ENCODE measurements at places on chromosomes 11 and 22. TPM values are rescaled to one million over a fixed set of nuclear protein-coding genes. Genes with fewer than 3 reads are reported as not detected.
A peak's percentile ranks its signal among the peaks of the same experiment; 100 is the strongest.

The CLMP gene
- 0.80 TPM for total RNA-seq

The PGR gene
- 0.05 TPM for total RNA-seq

The POU2AF3 gene
- 2.7 TPM for total RNA-seq

The C1QTNF5 gene
- 4.2 TPM for total RNA-seq

The CHRM1 gene
- not detected for total RNA-seq

The RFPL2 gene
- total RNA-seq = 0.19 TPM

The MPZL2 gene
- 18.1 TPM for total RNA-seq

The CBL gene
- 9.2 TPM for total RNA-seq

The KLHDC7B gene
- 6.0 TPM for total RNA-seq

The PGA5 gene
- 0.19 TPM for total RNA-seq

- no peaks in the 10 kb centered on the region for H3K27me3 ChIP-seq
- H3K4me3 ChIP-seq = no peak overlapping the region
- H3K4me1 ChIP-seq = no peaks in the 10 kb centered on the region
- no peaks in the 10 kb centered on the region for H3K36me3 ChIP-seq
- no peak for DNase-seq
Observed at GRCh38 chr11:55263081-55263480, 1.1 kb downstream of the TRIM48 start.

- no peaks in the 10 kb centered on the region for H3K27me3 ChIP-seq
- H3K27ac ChIP-seq = no peak overlapping the region
Observed at GRCh38 chr11:66593650-66594049, 665 bp downstream of the CCS start.

- H3K4me1 ChIP-seq = no peaks in the 10 kb centered on the region
- DNase-seq = no peak
- no peak overlapping the region for H3K4me3 ChIP-seq
- no peak overlapping the region for H3K27ac ChIP-seq
- H3K36me3 ChIP-seq = no peaks in the 10 kb centered on the region
- H3K27me3 ChIP-seq = no peaks in the 10 kb centered on the region
Observed at GRCh38 chr11:58134151-58134550, 8.8 kb upstream of the OR9I1 start.

DNA sequence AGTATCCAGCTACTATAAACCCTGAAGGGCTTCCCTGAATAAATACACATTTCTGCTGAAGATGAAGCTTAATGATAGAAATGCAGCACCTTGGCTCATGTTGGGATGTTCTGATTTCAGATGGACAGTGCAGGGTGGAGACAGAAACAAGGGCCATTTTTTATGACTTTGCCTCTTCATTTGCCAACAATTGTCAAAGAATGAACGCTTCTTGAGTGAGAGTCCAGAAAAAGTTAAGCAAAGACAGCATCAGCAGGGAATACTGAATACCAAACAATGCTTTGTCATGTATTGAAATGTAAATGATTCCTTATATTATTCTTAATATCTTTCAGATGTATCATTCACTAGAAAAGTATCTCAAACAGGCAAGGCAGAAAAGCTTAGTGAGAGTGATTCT, 84.9 kb downstream of the TRPC6 start:
- no peak for DNase-seq
- no peaks in the 10 kb centered on the region for H3K27me3 ChIP-seq
- H3K4me3 ChIP-seq = no peak overlapping the region
- no peak overlapping the region for H3K27ac ChIP-seq
- no peaks in the 10 kb centered on the region for H3K36me3 ChIP-seq

DNA sequence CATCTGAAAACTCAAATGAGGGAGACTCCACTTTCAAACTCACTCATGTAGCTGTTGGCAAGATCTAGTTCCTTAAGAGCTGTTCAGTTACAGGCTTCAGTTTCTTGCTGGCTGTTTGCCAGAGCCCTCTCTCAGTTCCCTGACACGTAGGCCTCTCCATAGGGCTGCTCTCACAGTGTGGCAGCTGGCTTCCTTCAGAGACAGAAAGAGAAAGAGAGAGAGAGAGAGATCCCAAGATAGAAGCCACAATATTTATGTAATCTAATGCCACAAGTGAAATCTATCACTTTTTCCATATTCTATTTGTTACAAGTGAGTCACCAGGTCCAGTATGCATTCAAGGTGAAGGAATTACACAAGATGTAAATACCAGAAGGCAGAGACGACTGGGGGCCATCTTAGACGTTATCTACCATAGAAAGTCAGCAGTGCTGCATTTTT, 168.8 kb downstream of the RCN1 start:
- no peak overlapping the region for H3K4me3 ChIP-seq
- H3K4me1 ChIP-seq = no peaks in the 10 kb centered on the region
- H3K36me3 ChIP-seq = no peaks in the 10 kb centered on the region
- no peaks in the 10 kb centered on the region for H3K27me3 ChIP-seq
- peak; percentile 3 for DNase-seq

GRCh38 chr11:112177589-112177988, 2.3 kb downstream of the BCO2 start:
- H3K27ac ChIP-seq = no peak overlapping the region
- H3K36me3 ChIP-seq = no peaks in the 10 kb centered on the region
- no peaks in the 10 kb centered on the region for H3K4me1 ChIP-seq

- no peaks in the 10 kb centered on the region for H3K4me1 ChIP-seq
- no peak overlapping the region for H3K27ac ChIP-seq
- no peak for DNase-seq
- H3K36me3 ChIP-seq = no peaks in the 10 kb centered on the region
Observed at GRCh38 chr22:49297286-49297870, 530.3 kb downstream of the BRD1 start.

DNA sequence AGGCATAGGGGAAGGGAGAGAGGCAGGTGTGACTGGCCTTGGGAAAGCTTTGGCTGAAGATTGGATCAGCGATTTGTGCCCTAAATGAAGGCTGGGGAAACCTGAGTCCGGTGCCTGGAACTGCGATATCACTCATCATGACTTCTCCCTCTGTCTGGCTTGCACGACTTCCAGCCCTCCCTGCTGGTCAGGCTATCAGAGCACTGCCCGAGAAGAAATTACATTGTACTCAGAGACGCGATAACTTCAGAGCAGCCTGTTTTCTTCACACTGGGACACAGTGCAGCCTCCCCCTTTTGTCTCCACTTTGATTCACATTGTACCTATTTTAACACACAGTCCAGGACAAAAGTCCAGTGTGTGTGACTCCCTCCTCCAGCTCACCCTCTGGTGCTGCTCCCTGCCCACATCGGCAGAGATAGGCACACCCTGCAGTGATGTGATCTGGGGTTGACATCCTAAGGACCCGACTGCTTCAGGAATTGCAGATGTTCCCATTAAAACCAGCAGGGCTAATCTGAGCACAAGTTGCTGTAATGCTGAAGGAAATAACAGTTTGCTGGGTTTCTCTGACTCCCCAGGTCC, 62.1 kb upstream of the CADM1 start:
- no peaks in the 10 kb centered on the region for H3K36me3 ChIP-seq
- no peak overlapping the region for H3K4me3 ChIP-seq
- no peaks in the 10 kb centered on the region for H3K4me1 ChIP-seq
- no peaks in the 10 kb centered on the region for H3K27me3 ChIP-seq
- DNase-seq = no peak

DNA sequence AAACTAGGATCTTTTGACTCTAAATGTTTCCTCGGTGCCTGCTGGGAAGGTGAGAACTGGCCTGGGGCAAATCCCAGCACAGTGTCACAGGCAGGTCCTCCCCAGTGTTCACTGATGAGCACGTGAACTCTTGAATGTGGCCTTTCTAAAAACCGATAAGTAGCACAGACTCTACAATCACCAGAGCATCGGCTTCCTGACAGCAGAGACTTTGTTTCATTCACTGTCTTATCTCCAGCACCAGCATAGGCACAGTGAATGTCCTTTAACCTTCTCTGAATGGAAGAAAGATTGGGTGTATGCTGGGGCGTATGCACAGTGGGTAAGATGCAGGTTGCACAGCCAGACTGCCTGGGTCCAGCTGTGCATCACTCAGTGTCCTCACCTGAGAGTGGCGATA, 59.3 kb upstream of the EIF3D start:
- no peaks in the 10 kb centered on the region for H3K4me1 ChIP-seq
- H3K27ac ChIP-seq = no peak overlapping the region
- H3K4me3 ChIP-seq = no peak overlapping the region
- H3K27me3 ChIP-seq = peaks cover 31% of the 10 kb centered on the region

GRCh38 chr11:83063073-83063754, 8.5 kb downstream of the RAB30 start:
- H3K27ac ChIP-seq = peak overlapping the region; percentile 64
- H3K4me3 ChIP-seq = no peak overlapping the region
- peaks cover 4% of the 10 kb centered on the region for H3K27me3 ChIP-seq
- no peaks in the 10 kb centered on the region for H3K36me3 ChIP-seq

- DNase-seq = no peak
- H3K36me3 ChIP-seq = no peaks in the 10 kb centered on the region
- H3K4me3 ChIP-seq = no peak overlapping the region
- H3K27me3 ChIP-seq = no peaks in the 10 kb centered on the region
Observed at GRCh38 chr11:126702987-126703386, 297.6 kb downstream of the KIRREL3 start.

GRCh38 chr11:62726915-62727164, 417 bp downstream of the HNRNPUL2 start:
- peak overlapping the region; percentile 78 for H3K4me3 ChIP-seq
- no peaks in the 10 kb centered on the region for H3K27me3 ChIP-seq
- no peak for DNase-seq
- peaks cover 28% of the 10 kb centered on the region for H3K36me3 ChIP-seq
- peaks cover 29% of the 10 kb centered on the region for H3K4me1 ChIP-seq
- peak overlapping the region; percentile 100 for H3K27ac ChIP-seq

- H3K4me1 ChIP-seq = peaks cover 12% of the 10 kb centered on the region
- peaks cover 69% of the 10 kb centered on the region for H3K36me3 ChIP-seq
- DNase-seq = no peak
- H3K4me3 ChIP-seq = no peak overlapping the region
Observed at GRCh38 chr22:20948450-20948849, 18.6 kb upstream of the AIFM3 start.

DNA sequence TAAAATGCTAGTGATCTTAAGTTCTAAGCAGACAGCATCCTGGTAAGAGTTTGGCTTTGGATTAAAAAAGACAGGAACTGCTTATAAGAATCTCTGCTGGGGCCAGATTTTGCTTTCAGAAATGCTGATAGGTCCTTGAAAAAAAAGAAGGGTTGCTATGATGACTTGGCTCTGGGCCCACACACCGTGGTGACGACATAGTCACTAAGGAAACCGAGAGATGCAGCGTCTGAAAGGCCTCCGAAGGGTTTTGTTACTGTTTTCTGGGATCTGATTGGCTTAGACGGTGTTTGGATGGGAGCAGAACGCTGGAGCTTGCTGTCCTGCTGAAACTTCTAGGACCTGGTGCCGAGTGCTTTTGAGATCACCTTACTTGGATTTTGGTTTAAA, 8.4 kb downstream of the FAM118A start:
- DNase-seq = peak; percentile 82
- peaks cover 12% of the 10 kb centered on the region for H3K36me3 ChIP-seq
- peak overlapping the region; percentile 92 for H3K27ac ChIP-seq
- no peaks in the 10 kb centered on the region for H3K27me3 ChIP-seq
- H3K4me1 ChIP-seq = peaks cover 14% of the 10 kb centered on the region

GRCh38 chr11:92907671-92908070, 61.8 kb upstream of the MTNR1B start:
- no peaks in the 10 kb centered on the region for H3K27me3 ChIP-seq
- no peak overlapping the region for H3K4me3 ChIP-seq
- H3K36me3 ChIP-seq = no peaks in the 10 kb centered on the region
- no peak overlapping the region for H3K27ac ChIP-seq
- no peak for DNase-seq

- no peak for DNase-seq
- H3K27ac ChIP-seq = no peak overlapping the region
- no peaks in the 10 kb centered on the region for H3K36me3 ChIP-seq
- H3K4me3 ChIP-seq = no peak overlapping the region
Observed at GRCh38 chr11:71935338-71935925, 6.6 kb downstream of the RNF121 start.

- no peak overlapping the region for H3K27ac ChIP-seq
- H3K36me3 ChIP-seq = no peaks in the 10 kb centered on the region
- H3K4me3 ChIP-seq = no peak overlapping the region
- H3K4me1 ChIP-seq = no peaks in the 10 kb centered on the region
- H3K27me3 ChIP-seq = no peaks in the 10 kb centered on the region
- no peak for DNase-seq
Observed at GRCh38 chr11:113035708-113036107, 74.5 kb downstream of the NCAM1 start.

DNA sequence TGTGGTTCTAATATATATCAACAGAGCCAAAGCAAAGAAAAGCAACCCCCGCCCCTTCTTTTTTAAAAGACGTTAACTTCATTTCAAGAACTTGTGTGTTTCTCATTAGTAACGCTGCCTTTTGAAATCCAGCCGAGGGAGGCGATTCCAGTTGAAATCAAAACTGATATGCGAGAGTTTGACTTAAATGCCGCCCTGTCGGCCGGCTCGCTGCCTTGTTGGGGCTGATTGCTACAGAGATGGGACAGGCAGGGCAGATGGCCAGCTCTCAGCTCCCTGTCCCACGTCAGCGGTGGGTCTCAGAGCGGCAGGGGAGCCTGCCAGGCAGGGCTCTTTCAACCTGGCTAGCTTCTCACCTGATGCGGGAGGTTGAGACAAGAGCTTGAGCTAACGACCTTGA, 51.9 kb upstream of the ALX4 start:
- no peaks in the 10 kb centered on the region for H3K36me3 ChIP-seq
- H3K4me1 ChIP-seq = no peaks in the 10 kb centered on the region
- H3K27ac ChIP-seq = no peak overlapping the region
- no peak for DNase-seq
- no peaks in the 10 kb centered on the region for H3K27me3 ChIP-seq

GRCh38 chr22:32855045-32855756, 53.7 kb downstream of the TIMP3 start:
- no peak overlapping the region for H3K27ac ChIP-seq
- no peaks in the 10 kb centered on the region for H3K27me3 ChIP-seq
- DNase-seq = no peak
- H3K4me3 ChIP-seq = no peak overlapping the region
- H3K4me1 ChIP-seq = peaks cover 3% of the 10 kb centered on the region

GRCh38 chr11:134032501-134033091, 36.3 kb upstream of the JAM3 start:
- H3K36me3 ChIP-seq = no peaks in the 10 kb centered on the region
- H3K27me3 ChIP-seq = peaks cover 49% of the 10 kb centered on the region
- H3K4me3 ChIP-seq = no peak overlapping the region
- H3K27ac ChIP-seq = no peak overlapping the region

GRCh38 chr11:61277186-61278000, 17.7 kb downstream of the VWCE start:
- H3K27me3 ChIP-seq = no peaks in the 10 kb centered on the region
- no peak overlapping the region for H3K4me3 ChIP-seq
- H3K36me3 ChIP-seq = peaks cover 15% of the 10 kb centered on the region

GRCh38 chr11:35104655-35105054, 34.3 kb upstream of the CD44 start:
- H3K4me1 ChIP-seq = peaks cover 9% of the 10 kb centered on the region
- no peaks in the 10 kb centered on the region for H3K27me3 ChIP-seq
- H3K36me3 ChIP-seq = no peaks in the 10 kb centered on the region
- no peak overlapping the region for H3K27ac ChIP-seq
- DNase-seq = no peak
